ENCODE measurements at places on chromosomes 1 and 21.
A peak's percentile ranks its signal among the peaks of the same experiment; 100 is the strongest.

- DNase-seq, result peak; percentile 83
Observed at GRCh38 chr1:159015440-159015909, 5.8 kb downstream of the IFI16 start.

- no peak for DNase-seq
Observed at GRCh38 chr1:175167861-175168260, 24.7 kb downstream of the KIAA0040 start.

GRCh38 chr1:51946300-51946699 is 44.2 kb downstream of the RAB3B start:
- DNase-seq, result peak; percentile 8

DNA sequence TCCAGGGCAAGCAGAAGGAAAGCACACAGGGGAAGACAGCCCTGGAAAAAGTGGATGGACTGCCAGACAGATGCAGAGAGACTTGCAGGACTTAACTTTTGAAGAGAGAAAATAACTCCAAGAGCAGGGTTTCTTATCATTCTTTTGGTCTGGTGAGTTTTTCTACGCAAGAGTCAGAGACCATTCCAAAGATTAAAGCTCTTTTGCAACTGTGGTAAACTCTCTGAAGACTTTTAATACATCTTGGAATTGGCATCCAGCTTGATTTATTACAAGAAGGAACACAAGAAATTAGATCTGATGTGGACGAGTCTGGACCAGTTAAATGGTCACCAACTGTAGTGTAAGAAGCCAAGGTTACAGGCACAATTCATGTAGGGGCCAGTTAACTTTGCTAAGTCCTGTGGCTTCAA is 153.4 kb downstream of the SIPA1L2 start:
- no peak for DNase-seq

- DNase-seq, result no peak
Observed at GRCh38 chr1:230251644-230252191, 174.4 kb downstream of the PGBD5 start.

- no peak for DNase-seq
Observed at GRCh38 chr1:96191165-96191564, 530.4 kb upstream of the PTBP2 start.

GRCh38 chr1:2912424-2913061 is 108.7 kb upstream of the ACTRT2 start:
- DNase-seq, result no peak

- DNase-seq, result no peak
Observed at GRCh38 chr1:207691010-207691409, 46.1 kb downstream of the CR1L start.

DNA sequence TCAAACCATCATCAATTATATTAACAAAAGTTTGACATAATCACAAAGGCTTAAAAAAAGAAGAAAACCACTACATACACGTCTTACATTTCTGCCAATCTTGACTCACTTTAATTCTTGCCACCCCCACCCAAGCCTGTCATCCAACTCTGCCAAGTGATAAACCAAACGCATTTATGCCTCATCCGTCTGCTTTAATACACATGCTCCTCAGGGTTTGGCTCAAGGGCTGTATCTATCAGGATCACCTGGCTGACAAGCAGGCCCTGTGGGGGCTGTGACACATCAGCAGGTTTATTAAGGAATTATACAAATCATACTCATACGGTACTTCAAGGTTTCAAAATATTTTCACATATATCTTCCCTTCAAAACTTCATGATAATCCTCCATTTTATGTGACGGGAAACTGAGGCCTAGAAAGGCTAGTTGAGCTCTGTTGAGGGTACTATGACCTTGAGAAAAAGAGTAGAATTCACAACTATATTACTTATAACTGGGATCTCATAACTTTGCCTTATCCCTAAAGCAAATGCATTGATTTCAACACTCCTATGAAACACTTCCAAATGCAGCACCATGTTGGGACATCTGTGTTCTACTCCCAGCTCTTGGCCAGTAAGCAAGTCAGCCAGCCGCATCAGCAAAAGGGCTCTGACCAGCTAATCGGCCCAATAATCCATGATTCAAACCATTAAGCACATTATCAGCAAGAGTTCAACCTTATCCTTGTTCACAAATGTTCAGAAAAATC is 8.7 kb downstream of the SORT1 start:
- peak; percentile 23 for DNase-seq

All from Ammon's horn (tissue), 1 donor.